EL (cell line): ENCODE measurements at places on chromosomes 1 and 21.
A peak's percentile ranks its signal among the peaks of the same experiment; 100 is the strongest.

DNA sequence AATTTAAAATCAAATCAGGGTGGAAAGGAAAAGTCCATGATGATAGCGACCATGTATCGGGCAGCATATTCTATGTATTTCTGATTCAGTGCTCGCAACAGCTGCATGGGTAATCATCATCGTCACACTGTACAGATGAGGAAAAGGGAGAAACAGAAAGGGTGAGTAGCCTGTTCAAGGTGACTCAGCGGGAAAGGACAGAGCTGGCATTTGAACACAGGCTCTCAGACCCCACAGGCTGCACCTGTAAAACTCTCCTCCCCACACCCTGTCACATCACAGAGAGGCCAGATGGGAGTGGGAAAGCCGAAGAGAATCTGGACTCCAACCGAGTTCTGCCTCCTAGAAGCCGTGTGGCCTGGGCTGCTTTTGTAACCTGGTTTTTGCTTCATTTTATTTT is 14.0 kb downstream of the RUNX1 start:
- DNase-seq: no peak

DNA sequence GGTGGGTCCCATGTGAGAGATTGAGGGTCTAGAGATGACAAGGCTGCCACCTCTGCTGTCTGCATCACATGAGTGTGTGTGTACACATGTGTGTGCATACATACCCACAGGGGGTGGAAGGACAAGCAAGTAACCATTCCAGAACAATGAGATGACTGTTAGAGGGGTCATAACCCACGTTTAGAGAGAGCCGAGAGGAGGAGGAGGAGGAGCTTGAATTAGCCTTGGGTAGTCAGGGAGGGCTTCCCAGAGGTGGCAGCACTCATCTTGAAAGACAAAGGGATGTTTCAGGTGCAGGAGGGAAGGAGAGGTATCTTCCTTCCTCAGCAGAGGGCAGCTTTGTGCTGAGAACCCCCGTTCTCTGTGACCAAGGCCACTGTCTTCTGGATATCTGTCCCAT is 21.3 kb downstream of the TNFRSF1B start:
- DNase-seq: no peak

GRCh38 chr1:154521695-154522094 is 19.5 kb upstream of the SHE start:
- no peak for DNase-seq

GRCh38 chr21:35989138-35989735 is 71.1 kb downstream of the SETD4 start:
- no peak for DNase-seq

- no peak for DNase-seq
Measured at GRCh38 chr1:67889466-67889865, 56.2 kb upstream of the GNG12 start.

DNA sequence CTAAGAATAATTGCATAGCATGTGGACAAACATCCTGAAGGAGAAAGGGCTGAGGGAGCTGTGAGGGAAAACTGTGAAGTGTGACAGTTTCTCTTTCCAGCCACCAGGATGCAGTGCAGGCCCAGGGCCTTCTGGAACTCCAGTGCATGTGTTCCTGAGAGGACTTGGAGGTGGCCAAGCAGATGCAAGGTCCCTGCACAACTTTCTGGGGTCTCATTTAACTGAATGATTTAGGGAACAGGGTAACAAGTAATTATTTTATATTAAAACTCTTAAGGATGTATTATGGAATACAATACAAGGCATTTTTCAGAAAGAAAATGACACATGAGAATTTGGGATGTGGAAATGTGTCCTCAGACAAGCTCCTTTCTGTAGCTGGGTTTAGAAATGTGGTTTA is 61.2 kb upstream of the MCOLN3 start:
- peak; percentile 69 for DNase-seq

DNA sequence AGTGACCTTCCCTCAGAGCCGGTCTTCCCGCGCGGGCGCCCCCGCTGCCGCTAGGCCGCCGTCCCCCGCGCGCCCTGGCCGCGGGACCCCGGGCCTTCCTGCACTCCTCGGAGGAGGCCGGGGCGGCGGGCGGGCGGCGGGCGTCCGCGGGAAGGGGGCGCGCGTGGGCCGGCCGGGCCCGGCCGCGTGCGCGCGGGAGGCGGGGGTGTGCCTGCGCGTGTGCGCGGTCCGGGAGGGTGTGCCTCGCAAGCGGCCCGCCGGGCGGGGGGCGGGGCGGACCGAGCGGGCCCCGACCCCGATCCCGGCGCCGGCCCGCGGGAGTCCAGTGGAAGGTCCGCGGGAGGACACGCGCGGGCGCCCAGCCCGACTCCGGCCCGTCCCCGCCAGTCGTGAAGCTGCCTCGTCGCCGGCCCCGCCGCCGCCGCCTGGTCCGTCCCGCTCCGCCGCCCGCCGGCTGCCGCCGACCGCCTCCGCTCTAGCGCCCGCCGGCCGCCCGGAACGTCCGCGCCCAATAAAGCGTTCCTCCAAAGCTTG is 438 bp downstream of the MRPS6 start:
- peak; percentile 35 for DNase-seq

- DNase-seq: no peak
Measured at GRCh38 chr1:30316056-30316455, 407.3 kb downstream of the MATN1 start.

DNA sequence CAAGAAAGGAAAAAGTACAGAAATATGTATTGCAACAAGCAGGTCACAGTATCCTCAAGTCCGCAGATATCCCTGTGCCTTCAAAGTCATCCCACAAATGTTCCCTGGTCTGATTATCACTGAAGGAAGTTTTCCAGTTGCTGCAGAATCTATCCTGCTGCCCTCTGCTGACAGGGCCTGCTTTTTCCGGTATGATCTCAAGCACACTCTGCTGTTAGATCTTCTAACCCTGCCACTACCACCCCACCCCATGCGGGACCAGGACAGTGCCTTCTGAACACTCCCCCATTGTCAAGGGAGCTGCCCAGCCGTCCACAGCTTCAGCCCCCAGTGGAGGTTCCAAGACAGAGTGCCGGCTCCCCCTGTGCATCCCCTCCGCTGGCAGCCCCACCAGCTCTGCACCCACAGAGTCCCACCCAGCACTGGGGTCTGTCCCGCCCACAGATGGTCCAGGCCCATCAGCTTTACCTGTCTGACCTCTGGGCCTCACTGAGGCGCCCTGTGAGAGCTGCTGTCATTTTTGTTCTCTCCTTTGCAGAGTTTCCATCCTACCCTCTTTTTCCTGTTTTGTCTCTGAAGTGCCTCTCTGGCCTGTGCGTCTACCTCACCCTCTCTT is 27.9 kb downstream of the FAM163A start:
- no peak for DNase-seq
